ENCODE measurements at places on chromosomes 2 and 18.

- DNase-seq, result no peak
Measured at GRCh38 chr18:30954262-30954661, 88.3 kb downstream of the DSC3 start.

DNA sequence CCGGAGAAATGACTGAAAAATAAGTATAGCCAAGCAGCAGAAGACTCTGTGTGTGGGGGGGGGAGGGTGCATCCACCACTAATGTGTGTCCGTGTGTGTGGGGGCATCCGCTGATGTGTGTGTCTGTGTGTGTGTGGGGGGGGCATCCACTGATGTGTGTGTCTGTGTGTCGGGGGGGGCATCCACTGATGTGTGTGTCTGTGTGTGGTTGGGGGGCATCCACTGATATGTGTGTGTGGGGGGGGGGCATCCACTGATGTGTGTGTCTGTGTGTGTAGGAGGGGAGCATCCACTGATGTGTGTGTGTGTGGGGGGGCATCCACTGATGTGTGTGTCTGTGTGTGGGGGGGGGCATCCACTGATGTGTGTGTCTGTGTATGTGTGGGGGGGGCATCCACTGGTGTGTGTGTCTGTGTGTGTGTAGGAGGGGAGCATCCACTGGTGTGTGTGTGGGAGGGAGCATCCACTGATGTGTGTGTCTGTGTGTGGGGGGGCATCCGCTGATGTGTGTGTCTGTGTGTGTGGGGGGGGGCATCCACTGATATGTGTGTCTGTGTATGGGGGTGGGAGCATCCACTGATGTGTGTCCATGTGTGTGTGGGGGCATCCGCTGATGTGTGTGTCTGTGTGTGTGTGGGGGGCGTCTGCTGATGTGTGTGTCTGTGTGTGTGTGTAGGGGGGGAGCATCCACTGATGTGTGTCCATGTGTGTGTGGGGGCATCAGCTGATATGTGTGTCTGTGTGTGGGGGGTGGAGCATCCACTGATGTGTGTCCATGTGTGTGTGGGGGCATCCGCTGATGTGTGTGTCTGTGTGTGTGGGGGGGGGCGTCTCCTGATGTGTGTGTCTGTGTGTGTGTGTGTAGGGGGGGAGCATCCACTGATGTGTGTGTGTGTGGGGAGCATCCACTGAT lies 125.0 kb downstream of the NFATC1 start:
- no peak for DNase-seq

DNA sequence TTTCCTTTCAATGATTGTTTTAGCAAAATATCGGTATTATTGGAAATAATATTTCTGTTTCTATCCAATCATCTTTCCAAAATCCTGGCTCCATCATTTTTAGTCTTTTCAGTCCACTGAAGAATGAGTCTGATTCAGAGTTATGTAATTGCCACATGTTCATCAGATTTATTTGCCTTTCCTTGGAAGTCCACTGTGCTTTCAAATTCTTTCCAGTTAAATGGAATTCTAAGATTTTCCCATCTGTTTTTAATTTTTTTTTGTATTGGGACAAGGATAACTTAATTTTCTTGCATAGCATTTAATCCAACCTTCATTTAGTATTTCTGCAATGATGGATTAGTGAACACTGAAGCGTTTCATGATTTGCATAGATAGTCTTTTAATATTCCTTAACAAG lies 521.5 kb upstream of the NRXN1 start:
- no peak for DNase-seq

- no peak for DNase-seq
Measured at GRCh38 chr2:182444170-182444569, 17.3 kb upstream of the PDE1A start.

DNA sequence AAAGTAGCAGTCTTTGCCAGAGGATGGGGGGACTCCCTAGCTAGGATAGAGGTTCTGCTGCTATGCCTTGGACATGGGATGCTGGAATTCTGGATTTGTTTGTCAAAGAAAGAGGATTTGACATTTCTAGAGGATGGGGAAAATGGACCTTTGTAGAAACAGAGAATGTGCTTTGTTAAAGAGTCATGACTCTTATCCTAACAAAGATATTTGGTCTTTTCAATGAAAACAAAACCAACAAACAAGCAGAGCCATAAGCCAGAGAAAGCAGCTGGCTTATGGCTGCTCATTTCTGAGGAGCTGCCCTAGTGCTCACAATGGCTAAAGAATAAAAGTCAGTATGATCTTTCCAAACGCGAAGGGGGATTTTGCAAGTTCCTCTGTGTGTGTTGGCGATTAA lies 40.8 kb upstream of the MAPRE2 start:
- DNase-seq, result no peak

Measured in DMS153 (cell line).